ENCODE measurements at places on chromosomes 4 and X. TPM values are rescaled to one million over a fixed set of nuclear protein-coding genes. Genes with fewer than 3 reads are reported as not detected.
A peak's percentile ranks its signal among the peaks of the same experiment; 100 is the strongest.

GRCh38 chrX:78673246-78673645 lies 14.1 kb upstream of the RTL3 start:
- DNase-seq = no peak

GNRHR gene
- not detected for total RNA-seq

- DNase-seq = no peak
These were observed 11.1 kb downstream of the RASL11B start for GRCh38 chr4:52873191-52873590.

CT45A1 gene
- not detected for total RNA-seq

DNA sequence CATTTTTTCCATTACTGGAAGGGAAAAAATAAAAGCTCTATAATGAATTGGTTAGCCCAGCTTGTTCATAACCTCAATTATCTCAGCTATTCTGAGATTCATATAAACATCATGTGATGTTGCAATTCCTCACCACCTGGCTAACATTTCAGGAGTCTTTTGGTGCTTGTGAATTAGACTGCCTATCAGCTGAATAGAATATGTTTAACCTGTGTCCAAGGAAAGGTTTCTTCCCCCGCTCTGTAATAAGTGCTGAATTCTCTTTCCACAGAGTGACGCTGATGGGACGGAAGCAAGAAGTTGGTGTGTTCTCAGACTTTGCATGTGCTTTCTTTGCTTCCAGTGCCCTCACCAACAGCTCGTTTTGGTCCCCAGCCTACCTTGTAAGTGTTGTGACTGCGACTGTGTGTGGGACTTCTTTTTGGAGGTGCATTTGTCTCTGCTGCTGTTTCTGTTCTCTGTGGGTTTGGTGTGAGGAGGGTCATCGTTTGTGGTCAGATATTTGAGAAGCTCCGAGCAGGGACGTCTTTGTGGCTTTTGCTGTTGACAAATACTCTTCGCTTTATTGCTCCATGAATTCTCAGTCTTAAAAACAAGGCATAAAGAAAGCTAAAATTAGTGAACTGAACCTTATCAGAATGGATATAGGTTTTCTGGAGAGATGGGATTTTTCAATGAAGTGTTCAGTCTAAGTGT lies 61.7 kb downstream of the PPARGC1A start:
- DNase-seq = no peak

- no peak for DNase-seq
These were observed 96.3 kb downstream of the MAML3 start for GRCh38 chr4:140057701-140058100.

OTC gene
- total RNA-seq = 1.4 TPM

GRCh38 chrX:9745417-9746115 lies 20.1 kb downstream of the GPR143 start:
- peak; percentile 55 for DNase-seq

- DNase-seq = no peak
These were observed 8.3 kb upstream of the SPP1 start for GRCh38 chr4:87967193-87967592.

UGT2A1 gene
- not detected for total RNA-seq

NSD2 gene
- total RNA-seq = 30.8 TPM

GRCh38 chr4:2048831-2049230 lies 10.3 kb upstream of the NAT8L start:
- DNase-seq = no peak

GRCh38 chr4:82403725-82404124 lies 26.5 kb downstream of the HNRNPDL start:
- DNase-seq = no peak

STK32B gene
- 2.2 TPM for total RNA-seq

DNA sequence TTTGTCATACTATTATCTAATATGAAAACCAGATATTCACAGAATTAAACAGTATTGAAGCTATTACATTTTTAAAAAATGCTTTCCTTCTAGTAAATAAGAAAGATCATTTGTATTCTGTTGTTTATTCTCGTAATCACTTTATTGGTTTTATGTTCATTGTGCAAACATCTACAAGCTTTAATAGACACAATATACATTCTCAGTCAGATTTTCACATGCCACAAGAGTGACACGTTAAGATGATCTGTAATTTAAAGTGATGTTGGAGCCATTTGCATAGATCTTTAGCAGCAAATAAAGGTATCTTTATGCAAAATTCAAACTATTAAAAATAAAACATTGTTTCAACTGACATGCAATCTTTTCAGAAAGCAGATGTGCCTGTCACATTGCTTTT lies 469.9 kb downstream of the PCDH11X start:
- no peak for DNase-seq

GRCh38 chr4:112938461-112939058 lies 110.9 kb upstream of the ANK2 start:
- DNase-seq = no peak

RHOXF2B gene
- not detected for total RNA-seq

CXorf66 gene
- total RNA-seq = not detected

DNA sequence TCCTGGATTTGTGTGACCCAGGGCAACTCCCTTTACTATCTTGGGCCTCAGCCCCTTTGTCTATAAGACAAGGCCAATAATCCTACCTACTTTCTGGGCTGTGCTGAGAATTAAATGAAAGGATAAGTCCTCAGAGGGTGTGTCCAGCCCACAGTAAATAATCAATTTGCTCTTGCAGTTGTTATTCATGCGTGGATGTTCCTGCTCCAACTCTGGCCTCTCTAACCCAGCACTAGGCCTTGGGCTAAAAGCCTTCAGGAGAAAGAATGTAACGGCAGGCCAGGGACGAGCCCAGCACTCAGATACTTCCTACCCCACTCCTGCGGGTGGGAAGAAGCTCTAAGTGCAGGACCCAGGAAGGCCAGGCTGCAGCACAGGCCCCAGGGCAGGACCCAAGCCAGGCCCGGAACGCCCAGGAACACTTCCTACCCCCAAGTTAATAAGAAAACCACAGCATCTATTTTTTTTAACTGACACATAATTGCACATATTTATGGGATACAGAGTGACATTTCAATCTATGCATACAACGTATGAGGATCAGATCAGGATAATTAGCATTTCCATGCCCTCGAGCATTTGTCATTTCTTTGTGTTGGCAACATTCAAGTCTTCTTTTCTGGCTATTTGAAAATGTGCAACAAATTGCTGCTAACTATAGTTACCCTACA lies 179.6 kb upstream of the RBPJ start:
- no peak for DNase-seq

TEX13B gene
- not detected for total RNA-seq

- DNase-seq = no peak
These were observed 41.6 kb downstream of the HMX1 start for GRCh38 chr4:8830056-8830455.
